ENCODE measurements at places on chromosomes 16 and 17. TPM values are rescaled to one million over a fixed set of nuclear protein-coding genes. Genes with fewer than 3 reads are reported as not detected.

GRCh38 chr16:55915096-55915827 lies 40.1 kb upstream of the CES5A start:
- no peak for DNase-seq

DNA sequence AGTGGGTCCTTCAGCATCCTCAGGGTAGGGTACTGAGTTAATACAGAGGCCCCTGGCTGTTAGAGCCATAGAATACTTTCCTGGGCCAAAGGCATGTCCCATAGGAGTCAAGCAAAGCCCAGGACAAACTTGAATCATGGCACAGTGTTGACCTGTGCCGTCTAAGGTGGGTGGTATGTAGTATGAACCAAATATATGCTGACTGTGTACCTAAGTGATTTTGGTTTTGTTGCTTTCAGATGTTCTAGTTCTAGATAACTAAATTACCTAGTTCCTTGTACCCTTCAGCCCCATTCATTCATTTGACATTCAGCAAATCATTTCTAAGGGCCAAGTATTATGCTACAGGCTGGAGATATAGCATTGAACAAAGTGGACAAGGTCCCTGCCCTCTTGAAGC lies 61.3 kb upstream of the GPRC5B start:
- DNase-seq, result no peak

DNA sequence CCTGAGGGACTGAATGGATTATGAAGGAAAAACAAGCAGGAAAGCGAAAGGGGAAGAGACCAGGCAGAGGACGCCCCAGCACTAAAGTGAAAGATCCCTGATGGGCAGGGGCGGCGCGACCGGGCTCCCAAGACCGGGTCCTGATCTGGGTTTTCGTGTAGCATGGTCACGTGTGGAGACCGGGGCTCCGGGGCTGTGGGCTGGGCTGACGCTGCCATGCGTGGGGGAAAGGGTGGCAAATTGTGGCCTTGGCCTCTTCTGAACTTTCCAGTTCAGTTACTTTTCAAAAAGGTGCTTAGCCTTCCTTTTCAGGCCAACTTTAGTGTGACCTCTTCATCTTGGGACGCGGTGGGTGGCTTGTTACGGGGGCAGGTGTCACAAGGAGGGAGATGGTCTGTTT lies 57.5 kb downstream of the METRNL start:
- no peak for DNase-seq

- no peak for DNase-seq
Observed at GRCh38 chr16:73869126-73869525, 427.5 kb upstream of the PSMD7 start.

DNA sequence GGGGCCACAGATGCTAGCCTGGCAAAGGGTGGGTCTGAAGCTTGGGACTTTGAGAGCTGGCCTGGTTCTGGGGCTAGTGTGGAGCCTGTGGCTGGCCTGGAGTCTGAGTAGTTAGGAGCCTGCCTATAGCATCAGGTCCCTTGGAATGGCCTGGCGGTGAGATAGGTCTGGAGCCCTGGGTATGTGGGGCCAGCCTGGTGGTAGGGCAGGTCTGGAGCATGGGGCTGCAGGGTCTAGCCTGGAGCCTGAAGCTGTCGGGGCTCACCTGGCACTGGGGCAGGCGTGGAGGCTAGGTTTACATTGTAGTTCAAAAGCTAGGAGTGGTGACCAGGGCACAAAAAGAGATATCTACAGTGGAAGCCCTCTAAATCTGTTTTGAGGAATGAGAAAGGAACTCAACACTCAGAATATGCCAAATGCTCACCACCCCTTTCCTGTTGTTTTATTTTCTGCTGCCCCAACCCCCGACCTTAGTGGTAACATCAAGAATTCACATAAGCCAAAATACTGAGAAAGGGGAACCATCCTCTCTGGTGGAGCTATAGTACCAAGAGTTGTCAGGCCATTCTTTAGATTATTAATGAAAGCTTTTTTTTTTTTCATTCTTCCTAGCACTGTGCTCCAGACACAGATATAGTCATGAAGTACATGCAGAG lies 100.3 kb downstream of the TANC2 start:
- DNase-seq, result no peak

GRCh38 chr17:82582709-82583108 lies 63.2 kb downstream of the FOXK2 start:
- no peak for DNase-seq

DNA sequence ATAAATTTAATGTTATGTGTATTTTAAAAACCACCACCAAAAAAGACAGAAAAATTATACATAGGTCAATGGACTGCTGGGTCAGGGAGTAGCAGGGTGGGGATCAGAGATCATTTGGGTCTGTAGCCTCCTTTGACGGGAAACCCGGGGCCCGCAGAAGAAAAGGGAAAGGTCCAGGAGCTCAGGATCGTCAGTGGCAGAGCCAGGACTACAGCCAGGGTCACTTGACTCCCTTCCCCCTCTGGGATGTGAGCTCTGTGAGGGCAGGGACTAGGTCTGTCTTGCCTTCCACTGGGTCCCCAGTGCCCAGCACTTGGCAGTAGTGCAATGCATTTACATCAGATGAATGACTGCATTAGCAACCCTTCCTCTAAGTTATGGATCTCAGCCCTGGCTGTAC lies 62.1 kb downstream of the TOM1L2 start:
- DNase-seq, result no peak

DNA sequence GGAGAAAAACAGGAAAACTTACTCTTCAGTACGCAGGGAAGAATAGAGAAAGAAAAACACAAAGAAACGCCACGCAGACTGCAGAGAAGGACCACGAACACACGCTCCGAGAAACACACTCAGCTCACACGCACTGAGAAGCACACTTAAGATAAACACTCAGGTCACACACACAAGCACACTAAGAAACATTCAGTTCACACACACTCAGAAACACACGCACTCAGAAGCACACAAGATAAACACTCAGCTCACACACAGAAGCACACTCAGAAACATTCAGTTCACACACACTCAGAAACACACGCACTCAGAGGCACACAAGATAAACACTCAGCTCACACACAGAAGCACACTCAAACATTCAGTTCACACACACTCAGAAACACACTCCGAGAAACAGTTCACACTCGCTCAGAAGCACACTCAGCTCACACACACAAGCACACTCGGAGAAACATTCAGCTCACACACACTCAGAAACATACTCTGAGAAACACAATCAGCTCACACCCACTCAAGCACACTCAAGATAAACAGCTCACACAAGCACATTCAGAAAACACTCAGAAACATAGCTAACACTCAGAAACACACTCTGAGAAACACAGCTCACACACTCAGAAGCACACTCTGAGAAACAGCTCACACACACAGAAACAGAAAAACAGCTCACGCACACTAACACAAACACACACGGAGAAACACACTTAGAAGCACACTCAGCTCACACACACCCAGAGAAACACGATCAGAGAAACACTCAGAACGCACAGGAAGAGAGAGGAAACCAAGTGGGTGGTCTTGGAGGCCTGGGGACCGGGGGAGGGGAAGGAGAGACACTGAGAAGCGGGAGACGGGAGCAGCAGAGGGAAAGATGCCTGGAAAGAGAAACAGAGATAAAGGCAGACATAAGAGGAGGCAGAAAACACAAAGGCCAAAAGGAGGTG lies 908 bp downstream of the TMEM98 start:
- peak; percentile 10 for DNase-seq

- DNase-seq, result no peak
Observed at GRCh38 chr17:57522042-57523005, 222.8 kb downstream of the CCDC182 start.

GRCh38 chr17:78822552-78822951 lies 18.1 kb downstream of the USP36 start:
- DNase-seq, result peak; percentile 57

- DNase-seq, result no peak
Observed at GRCh38 chr17:74027444-74027843, 176.0 kb upstream of the RPL38 start.

- no peak for DNase-seq
Observed at GRCh38 chr17:79960788-79961522, 74.7 kb downstream of the TBC1D16 start.

DNA sequence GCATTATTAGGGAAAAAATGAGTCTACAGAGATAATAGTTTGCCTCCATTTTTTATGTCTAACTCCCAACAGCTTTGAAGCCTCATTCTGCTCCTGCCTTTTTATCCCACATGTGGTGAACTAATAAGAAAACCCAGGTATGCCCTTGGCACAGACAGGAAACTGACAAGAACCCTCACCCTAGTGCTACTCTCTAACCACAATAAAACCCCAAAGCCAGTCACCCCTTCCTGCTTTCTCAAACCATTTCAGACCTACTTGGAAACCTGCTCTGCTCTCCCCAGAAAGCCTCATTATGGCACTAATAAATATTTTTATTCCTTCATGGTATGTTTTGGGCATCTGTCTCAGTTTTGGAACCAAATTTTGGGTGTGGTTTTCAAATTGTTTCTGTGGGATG lies 3.9 kb upstream of the MARVELD3 start:
- DNase-seq, result no peak

Gene TUBB3
- 299 TPM for total RNA-seq

Measured in fibroblast of the aortic adventitia (primary cell).